Urothelium cell line (cell line): ENCODE measurements at places on chromosomes 16 and 17.

- no peak for DNase-seq
Observed at GRCh38 chr16:89565256-89565505, 4.7 kb downstream of the RPL13 start.

DNA sequence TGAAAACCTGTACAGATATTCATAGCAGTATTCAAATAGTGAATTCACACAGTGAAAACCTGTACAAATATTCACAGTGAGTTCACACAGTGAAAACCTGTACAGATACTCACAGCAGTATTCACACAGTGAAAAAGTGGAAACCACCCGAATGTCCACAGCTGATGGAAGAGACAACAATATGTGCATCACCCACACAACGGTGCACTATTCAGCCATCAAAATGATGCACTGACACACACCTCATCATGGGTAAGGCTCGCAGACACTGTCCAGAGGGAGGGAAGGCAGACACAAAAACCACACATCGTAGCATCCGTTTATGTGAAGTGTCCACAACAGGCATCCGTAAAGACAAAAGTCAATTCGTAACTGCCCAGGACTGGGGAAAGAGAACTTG, 100.9 kb downstream of the VPS53 start:
- no peak for DNase-seq

DNA sequence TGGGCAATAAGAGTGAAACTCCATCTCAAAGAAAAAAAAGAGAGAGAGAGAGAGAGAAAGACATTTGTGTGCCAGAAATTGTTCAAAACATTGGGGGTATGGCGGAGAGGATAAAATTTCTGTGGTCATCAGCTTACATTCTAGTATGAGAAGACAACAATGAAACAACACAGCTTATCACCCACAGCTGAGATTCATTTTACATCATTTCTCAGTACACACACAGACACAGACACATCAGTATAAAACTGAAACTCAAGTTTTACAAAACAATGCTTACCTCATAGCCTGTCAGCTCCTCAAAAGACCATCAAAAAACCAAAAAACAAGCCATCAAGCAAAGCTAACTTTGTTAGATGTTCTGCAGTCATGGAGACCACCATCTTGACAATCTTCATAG, 31.4 kb upstream of the CNEP1R1 start:
- no peak for DNase-seq

- DNase-seq, result peak; percentile 74
Observed at GRCh38 chr16:68704232-68704867, 32.7 kb upstream of the CDH1 start.

DNA sequence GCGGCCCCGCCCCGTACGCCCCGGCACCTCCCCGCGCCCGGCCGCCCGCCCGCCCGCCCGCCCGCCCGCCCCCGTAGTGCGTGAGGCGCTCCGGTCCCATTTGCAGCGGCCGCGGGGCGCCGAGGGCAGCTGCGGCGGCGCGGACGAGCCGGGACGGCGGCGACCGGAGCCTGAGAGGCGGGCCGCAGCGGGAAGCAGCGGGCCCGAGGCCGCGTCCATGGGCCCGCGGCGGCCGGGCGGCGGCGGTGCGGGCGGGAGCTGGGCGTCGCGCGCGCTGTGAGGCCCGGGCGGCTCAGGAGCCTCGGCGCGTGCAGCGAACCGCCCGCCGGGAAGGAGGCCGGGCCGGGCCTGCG, at the start of gene MPRIP:
MPRIP (plus strand) TSS at position 74 of the 353 bp plus-strand sequence. CDS start 392 bp downstream, outside the sequence.
- no peak for DNase-seq

GRCh38 chr16:50731989-50732832, 9.7 kb upstream of the CYLD start:
- DNase-seq, result no peak

GRCh38 chr16:79339863-79340262, 260.7 kb downstream of the MAF start:
- no peak for DNase-seq

GRCh38 chr16:85567101-85567866, 45.8 kb upstream of the GSE1 start:
- DNase-seq, result no peak

DNA sequence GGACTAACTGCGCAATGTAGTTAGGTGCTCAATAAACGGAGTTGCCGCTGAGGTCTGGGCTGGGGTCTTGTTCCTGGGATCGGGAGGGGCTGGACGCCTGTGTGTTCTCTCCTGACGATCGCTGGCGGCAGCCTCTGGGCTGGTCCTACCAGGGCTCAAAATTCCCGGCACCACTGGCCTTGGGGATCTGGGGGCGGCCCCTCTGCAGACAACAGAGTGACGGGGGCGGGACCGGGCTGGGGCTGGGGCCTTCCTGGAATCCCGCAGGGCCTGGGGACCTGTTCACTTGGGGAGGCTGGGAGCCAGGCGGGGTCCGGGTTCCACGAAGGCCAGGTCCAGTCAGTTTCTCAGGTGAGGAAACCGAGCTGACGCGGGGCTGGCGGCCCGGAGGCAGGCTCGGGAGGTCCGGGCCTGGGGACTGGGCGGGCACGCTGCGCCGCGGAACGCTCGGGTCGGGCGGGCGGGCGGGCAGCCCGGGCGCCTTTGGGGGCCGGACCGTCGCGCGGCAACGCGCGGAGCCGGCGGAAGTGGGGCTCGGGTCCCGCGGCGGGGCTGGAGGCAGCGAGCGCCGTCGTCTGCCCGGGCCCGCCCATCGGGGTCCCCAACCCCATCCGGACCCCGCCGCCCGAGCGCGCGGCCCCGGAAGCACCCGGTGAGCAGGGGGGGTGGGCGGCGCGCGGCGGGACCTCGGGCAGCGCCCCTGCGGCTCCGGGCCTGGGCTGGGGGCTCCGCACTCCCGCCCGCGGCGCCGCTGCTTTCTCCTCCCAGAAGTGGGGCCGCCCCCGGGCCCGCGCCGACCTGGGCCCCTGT, at the start of gene PIGQ:
PIGQ (plus strand) TSS at position 524 of the 810 bp plus-strand sequence. CDS start 4,107 bp downstream, outside the sequence.
- DNase-seq, result peak; percentile 90

GRCh38 chr17:72378414-72379390, 257.9 kb downstream of the SOX9 start:
- DNase-seq, result no peak

GRCh38 chr17:42274253-42274542, 2.0 kb downstream of the STAT5B start:
- no peak for DNase-seq

- no peak for DNase-seq
Observed at GRCh38 chr17:76207275-76208059, 32.8 kb downstream of the RNF157 start.

- DNase-seq, result peak; percentile 70
Observed at GRCh38 chr17:30290696-30291542, 825 bp downstream of the BLMH start.

- DNase-seq, result no peak
Observed at GRCh38 chr16:1913327-1914083, 4.7 kb downstream of the HS3ST6 start.

GRCh38 chr16:67504031-67505021, 21.0 kb upstream of the AGRP start:
- DNase-seq, result peak; percentile 70

DNA sequence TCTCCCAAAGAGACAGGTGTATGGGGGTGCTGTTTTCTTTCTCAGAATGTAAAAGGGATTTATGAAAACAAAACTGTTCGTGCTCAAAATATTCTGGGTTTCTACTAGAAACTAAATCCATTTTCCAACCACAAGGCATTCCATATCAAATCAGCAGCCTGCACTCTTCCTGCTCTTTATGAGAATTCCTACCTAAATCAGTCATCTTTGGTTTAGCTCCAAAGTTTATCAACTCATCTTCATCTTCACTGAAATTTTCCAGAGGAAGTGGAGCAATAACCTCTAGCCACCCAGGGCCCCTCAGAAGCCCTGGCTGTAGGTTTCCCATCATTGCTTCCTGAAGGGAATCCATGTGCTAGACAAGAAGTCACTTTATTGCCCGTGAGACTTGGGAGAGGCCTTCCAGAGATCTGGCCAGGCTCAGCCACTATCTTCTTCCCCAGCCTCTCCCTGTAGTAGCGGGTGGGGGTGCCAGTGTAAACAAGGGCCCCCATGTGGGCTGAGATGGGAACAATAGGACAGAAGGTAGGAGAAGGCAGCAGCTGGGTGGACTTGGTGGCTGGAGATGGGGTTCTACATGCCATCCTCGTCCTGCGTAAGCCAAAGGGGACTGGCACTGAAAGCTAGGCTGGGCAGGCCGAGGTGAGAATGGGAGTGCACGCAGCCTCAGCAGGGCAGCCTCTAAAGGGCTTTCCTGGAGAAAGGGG, 22.0 kb upstream of the ALDH3A1 start:
- peak; percentile 34 for DNase-seq

GRCh38 chr16:81863630-81864352, 84.7 kb downstream of the PLCG2 start:
- no peak for DNase-seq

- DNase-seq, result no peak
Observed at GRCh38 chr17:45130681-45131615, 1.4 kb downstream of the PLCD3 start.
